ENCODE measurements at places on chromosomes 7 and 10.
A peak's percentile ranks its signal among the peaks of the same experiment; 100 is the strongest.

- no peak for DNase-seq
Measured at GRCh38 chr10:88944813-88945212, 7.8 kb downstream of the ACTA2 start.

DNA sequence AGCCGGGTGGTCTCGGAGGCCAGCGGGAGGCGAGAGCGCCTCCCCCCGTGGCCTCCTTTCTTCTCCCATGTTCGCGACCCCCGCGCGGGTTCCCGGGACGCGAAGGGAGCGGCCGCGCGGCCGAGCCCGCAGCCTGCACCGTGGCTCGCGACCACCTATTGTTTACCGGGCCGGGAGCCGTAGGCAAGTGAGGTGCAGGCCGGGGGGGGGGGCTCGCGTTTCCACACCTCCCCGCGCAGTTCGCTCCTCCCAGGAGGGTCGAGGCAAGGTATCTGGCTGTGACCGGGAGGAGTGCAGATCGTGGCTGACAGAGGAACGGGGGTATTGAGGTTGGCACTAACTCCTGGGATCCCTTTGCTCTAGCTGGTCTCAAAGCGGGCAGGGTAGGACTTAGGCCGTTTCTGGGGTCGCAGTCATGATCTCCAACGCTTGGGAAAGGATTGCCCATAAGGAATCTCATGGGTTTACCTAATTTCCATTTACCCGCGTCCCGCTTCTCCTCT lies 734 bp downstream of the PTPN12 start:
- no peak for DNase-seq

DNA sequence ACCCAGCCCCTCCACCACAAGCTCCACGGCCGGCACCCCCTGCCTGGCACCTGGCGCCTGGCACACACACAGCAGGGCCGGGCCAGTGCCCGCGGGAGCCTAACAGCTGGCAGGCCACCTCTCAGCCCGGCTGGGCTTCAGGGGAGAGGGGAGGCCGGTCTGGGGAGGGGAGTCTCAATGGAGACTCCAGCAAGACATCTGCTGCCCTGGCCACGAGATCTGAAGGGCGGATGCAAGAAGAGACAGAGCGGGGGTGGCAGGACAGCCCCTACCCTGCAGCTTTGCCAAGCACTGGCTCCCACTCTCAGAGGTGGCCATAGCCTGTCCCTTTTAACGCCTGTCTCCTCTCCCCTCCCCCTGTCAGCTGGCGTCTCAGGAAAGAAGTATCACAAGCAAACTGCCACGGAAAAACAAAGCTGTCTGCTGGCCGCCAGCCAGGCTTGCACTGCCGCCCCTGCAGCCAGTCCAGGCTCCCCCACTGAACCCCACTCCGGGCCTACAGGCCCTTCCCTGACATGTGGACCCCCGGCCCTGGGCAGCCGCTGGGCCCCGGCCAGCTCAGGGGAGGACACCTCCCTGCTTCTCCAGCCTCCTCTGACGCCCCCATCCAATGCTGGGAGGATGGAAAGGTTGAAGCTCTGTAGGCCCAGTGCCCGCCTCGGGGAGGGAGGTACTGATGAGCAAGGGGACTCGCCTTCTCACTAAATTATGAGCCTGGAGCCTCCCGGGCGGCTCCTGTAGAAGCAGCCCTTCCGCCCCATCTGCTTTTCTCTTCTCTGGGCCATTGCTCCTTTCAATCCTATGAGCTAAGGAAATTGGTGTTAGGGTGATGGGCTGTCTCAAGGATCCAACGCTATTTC lies 178.4 kb downstream of the ARHGAP12 start:
- no peak for DNase-seq

DNA sequence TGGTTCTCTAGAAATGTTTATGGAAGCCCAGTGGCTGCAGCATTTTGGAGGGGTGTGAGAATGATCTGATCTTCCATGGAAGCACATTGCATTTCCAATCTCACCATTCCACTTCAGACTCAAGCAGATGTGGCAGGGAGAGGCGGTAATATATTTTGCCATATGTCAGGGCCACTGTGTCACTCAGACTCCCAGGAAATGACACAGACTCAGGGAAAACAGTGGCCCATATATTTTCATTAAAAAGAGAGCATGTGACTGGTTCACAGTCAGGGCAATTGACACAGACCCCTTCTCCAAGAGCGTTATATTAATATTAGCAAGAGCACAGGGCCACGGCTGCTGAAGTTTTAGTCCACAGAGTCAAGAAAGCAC lies 149.3 kb upstream of the NRP1 start:
- DNase-seq = no peak

- DNase-seq = no peak
Measured at GRCh38 chr7:48299580-48300169, 128.4 kb downstream of the ABCA13 start.

GRCh38 chr7:98133181-98133580 lies 26.5 kb downstream of the LMTK2 start:
- DNase-seq = no peak

- DNase-seq = no peak
Measured at GRCh38 chr10:110432814-110433565, 64.7 kb upstream of the DUSP5 start.

- no peak for DNase-seq
Measured at GRCh38 chr10:70367195-70367796, 15.1 kb downstream of the LRRC20 start.

DNA sequence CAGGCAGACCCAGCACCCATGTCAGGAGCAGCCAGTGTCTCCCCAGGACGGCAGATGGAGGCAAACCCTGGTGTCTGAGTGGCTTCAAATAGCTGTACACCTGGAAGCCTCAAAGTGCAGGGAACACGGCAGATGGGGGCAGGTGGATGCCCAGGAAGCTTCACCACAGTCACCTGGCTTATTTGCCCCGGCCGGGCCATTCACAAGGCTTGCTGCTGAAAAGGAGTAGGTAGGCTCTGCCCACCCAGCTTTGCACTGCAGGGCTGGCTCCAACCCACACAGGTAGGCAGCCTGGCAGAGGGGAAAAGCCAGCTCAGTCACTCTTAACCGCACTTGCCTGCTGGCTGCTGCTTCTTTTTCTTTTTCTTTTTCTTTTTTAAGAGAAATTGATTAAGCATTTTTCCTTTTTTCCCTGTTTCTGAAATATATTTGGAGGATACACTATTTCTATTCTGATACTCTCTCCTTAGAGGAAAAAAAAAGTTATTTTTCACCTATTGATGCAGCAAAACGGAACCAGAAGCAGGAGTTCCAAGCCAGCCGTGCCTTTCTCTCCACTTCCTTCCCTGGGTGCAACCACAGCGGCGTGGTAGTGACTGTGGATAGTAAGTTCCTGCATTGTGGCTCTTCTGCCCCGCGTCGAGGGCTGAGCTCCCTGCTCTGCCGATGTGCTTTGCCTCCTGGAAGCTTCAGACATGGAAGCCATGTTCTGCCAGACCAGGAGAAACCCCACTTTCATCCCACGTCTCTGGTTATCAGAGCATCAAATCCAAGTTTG lies 118.3 kb downstream of the KLF6 start:
- no peak for DNase-seq

- DNase-seq = no peak
Measured at GRCh38 chr10:84715911-84716310, 387.5 kb downstream of the CCSER2 start.

- DNase-seq = no peak
Measured at GRCh38 chr10:118349235-118349634, 7.1 kb upstream of the FAM204A start.

DNA sequence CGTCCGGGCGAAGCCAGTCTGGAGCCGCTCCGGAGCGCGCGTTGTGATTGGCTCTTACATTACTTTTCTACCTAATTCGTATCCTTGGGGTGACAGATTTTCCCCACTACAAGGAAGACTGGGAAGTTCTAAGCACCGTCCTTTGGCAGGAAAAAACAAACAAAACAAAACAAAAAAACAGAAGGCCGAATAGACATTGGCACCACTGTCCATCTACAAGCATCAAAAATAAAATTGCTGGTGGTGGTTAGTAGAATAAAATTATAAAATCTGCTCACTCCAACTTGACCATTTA lies 651 bp upstream of the SKAP2 start:
- DNase-seq = no peak

- no peak for DNase-seq
Measured at GRCh38 chr7:44724276-44724675, 24.4 kb upstream of the ZMIZ2 start.

DNA sequence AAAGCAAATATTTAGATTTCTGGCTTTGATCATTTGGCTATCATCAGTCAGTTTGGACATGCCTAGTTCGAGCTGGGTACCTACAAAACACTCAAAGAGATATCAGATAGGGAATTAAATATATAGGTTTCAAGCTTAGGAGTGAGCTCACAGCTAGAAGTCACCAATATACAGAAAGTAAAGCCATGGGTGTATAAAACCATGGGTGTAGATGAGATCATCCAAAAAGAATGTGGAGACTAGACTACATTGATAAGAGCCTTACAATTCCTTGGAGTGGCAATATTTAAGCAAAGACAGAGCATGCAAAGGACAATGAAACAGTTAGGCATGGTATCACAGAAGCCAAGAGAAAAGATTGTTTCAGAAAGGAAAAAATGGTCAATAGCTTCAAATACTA lies 7.2 kb upstream of the RALA start:
- DNase-seq = no peak

- no peak for DNase-seq
Measured at GRCh38 chr10:119409385-119409784, 133.1 kb downstream of the RGS10 start.

DNA sequence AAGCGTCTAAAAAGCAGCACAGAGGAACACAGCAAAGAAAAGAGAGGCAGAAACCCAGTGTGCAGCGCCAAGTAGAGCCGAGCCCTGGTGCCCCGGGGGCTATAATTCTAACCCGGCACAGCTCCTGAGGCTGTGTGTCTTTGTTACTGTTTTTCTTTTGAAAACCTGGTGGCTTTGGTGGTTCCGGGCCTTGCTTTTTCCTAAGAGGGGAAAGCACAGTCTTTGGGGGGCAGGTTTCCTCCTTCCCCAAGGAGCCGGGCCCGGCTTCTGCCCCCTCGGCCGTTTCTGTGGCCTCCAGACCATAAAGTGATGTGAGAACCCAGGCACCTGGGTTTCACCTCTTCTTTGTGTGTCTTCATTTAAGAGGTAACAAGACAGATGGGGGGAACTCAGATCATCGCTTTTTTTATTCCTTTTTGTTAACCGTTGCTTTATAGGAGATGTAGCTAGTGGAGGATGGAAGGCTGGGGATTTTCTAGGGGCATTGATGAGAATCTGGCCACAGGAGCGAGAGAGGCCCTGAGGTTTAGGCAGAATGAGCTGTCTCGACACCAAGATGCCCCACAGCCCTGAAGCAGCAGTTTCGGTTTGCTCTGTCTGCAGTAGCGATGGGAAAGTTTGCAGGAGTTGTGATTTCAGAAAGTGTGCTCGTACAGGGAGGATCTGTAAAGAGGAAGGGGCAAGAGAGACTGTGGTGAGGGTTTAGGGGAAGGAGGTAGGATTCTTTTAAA lies 367.8 kb upstream of the GALNT17 start:
- DNase-seq = no peak

GRCh38 chr7:30836991-30837390 lies 65.8 kb downstream of the MINDY4 start:
- DNase-seq = no peak

GRCh38 chr7:6409091-6409490 lies 38.7 kb downstream of the DAGLB start:
- no peak for DNase-seq

DNA sequence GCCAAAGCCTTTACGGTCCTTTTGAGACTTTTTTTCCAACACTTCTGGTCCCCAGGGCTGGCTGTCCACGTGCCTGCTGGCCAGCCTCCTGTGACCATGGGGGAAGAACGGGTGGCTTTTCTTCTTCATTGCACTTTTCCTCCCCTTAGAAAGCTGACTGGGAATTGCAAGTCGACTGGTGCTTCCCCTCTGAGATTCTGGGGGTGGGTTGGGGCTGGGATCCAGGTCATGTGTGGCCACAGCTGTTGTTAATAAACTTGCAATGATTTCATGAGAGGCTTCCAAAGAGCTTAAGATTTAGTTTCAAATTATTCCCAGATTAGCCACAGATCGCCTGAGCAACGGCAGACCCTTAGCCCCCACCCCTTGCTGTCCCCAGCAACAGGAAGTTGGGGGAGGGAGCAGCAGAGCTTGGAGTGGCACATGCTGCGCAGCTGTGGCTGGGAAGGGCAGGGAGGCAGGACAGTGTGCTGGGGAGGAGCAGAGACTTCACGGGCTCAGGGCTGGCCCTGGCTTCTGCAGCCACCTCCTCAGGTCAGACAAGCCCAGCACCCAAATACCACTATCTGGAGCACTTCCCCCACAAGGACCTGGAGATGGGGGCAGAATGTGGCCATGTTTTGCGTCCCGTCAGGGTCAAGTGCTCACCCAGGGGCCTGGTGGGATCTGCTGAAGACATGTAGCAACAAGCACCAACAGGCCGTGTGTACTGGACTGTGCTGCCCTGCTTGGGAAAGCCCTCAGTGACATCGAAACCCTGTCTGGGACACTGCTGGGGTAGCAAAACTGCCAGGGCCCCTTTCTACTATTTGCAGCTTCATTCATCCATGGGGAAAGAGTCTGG lies 147.1 kb downstream of the RNF216 start:
- no peak for DNase-seq

DNA sequence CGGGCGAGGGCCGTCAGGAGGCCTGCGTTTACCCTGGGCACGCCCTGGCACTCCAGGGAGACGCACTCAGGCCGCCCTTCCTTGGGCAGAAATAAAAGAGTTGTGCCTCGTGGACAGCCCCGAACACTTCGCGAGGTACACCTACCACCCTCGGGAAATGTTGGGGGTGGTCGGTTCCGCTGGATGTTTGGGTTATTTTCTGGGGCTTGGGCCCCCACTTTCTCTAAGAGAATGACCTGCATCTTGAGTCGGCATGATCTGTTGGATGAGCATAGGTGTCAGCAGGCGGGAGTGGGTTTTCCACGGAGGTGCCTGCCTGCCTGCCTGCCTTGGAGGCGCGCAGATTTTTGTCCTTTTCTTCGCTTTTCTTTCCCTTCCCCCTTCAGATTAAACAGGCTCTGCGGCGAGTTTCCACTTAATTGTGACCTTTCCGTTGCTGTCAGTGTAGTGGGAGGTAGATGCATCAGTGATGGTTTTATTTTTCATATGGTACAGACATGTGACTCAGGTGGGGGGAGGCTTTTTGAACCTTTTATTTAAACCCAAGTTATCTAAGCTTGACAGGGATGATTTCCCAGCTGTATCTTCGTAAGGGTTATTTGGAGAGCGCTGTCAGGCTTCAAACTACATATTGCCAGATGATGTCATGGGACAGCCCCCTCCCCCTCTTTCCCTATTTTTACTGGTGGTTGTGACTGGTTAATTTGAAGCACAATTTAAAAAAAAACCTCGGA lies 661 bp downstream of the HECTD2 start:
- peak; percentile 14 for DNase-seq

DNA sequence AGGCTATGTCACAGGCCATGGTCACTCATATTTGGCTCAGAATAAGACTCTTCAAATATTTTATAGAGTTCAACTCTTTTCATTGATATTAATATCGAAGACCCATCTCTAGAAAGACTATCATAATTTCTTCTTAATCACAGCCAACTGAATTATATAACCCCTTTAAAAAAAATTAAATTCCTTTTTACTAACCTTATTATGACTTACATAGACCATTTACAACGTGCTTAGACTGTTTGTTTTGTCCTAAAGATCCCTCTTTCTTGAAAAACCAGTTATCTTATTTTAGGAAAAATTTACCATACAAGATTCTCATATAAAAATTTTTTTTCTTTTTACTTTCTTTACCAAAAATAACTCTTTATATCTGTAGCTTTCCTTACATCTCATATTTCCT lies 10.2 kb upstream of the TMEM254 start:
- DNase-seq = no peak

All from activated naive CD4-positive, alpha-beta T cell (primary cell).